Pericardium fibroblast (primary cell): ENCODE measurements at places on chromosomes 2 and 18. TPM values are rescaled to one million over a fixed set of nuclear protein-coding genes. Genes with fewer than 3 reads are reported as not detected.

PFN4 gene
- total RNA-seq: 0.68 TPM in 1 of 2 replicates, not detected in the other

KANSL3 gene
- 24.6 and 26.3 TPM in 2 replicates for total RNA-seq

ELMOD3 gene
- 10.0 and 15.3 TPM in 2 replicates for total RNA-seq

NEU2 gene
- total RNA-seq: not detected in 2 replicates

CAPN14 gene
- 0.09 TPM in 1 of 2 replicates, not detected in the other for total RNA-seq

FN1 gene
- 18,046 and 18,337 TPM in 2 replicates for total RNA-seq

CROCC2 gene
- not detected in 2 replicates for total RNA-seq

ADGRF3 gene
- not detected in 2 replicates for total RNA-seq

G6PC2 gene
- not detected in 2 replicates for total RNA-seq

GNAL gene
- total RNA-seq: 0.35 and 1.3 TPM in 2 replicates

TNFRSF11A gene
- total RNA-seq: 0.23 and 0.34 TPM in 2 replicates

TRABD2A gene
- total RNA-seq: 0.51 and 5.8 TPM in 2 replicates

PAX8 gene
- total RNA-seq: 0.35 and 2.0 TPM in 2 replicates

CBLN2 gene
- 0.12 TPM in 1 of 2 replicates, not detected in the other for total RNA-seq

TRAPPC12 gene
- total RNA-seq: 78.3 and 78.4 TPM in 2 replicates

RANBP2 gene
- 25.1 and 29.5 TPM in 2 replicates for total RNA-seq

ID2 gene
- total RNA-seq: 80.9 and 170 TPM in 2 replicates

FAM237A gene
- total RNA-seq: not detected in 2 replicates

PMAIP1 gene
- 11.1 and 14.4 TPM in 2 replicates for total RNA-seq
